ENCODE measurements at places on chromosomes 3 and 15. TPM values are rescaled to one million over a fixed set of nuclear protein-coding genes. Genes with fewer than 3 reads are reported as not detected.
A peak's percentile ranks its signal among the peaks of the same experiment; 100 is the strongest.

MCF2L2 gene
- total RNA-seq, result 1.7 TPM

TMIE gene
- total RNA-seq, result 0.79 TPM

SCG5 gene
- 1.3 TPM for total RNA-seq

NANOGP8 gene
- total RNA-seq, result 1.3 TPM

SPTBN5 gene
- total RNA-seq, result 1.2 TPM

PLA2G4F gene
- total RNA-seq, result 51.2 TPM

AGBL1 gene
- not detected for total RNA-seq

- no peak for DNase-seq
Measured at GRCh38 chr3:37321377-37321781, 147.0 kb upstream of the LRRFIP2 start.

DNA sequence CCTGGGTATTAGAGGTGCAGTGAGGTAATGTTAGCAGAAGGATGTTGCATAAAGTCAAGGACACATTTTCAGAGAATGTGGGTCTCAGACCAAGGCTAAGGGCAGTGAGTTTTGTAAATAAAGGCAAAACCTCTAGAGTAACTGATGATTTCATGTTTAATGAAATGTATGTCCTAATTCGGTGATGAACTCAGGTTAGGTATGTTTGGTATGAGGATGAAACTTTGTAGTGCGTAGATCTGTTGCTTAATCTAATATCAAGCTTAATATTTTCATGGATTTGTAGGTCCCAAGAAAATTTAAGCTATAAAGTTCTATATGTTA, 3.6 kb downstream of the USP50 start:
- DNase-seq, result no peak

DNA sequence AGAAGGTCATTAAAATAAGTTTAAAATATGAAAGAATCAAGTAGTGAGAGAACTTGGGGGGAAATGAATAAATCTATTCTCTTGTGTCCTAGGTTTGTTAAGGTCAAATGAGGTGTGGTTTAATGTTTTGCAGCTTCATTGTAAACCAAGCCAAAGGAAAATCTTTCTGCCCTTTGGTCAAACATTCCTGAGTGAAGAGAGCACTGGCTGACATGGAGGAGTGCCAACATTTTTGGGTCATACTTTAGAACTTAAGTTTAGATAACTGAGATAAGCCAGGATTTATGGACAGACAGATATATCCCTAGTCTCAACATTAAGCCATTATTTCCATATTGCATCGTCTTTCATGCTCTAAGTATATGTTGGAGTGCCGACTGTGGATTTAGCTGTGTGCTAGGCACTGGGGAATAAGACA, 66.4 kb downstream of the PTPRG start:
- DNase-seq, result no peak

DNA sequence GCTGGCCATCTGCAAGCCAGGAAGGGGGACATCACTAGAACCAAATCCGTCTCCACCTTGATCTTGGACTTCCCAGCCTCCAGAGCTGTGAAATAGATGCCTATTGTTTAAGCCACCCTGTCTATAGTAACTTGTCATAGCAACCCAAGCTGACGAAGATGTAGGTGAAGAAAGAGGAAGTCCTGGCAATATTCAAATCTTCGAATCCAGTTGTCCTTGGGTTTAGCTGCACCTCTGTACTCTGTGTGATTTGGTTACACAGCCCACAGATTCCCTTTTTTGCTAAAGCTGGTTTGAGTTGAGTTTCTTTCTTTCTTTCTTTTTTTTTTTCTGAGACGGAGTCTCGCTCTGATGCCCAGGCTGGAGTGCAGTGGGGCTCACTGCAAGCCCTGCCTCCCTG, 68.0 kb upstream of the XCR1 start:
- no peak for DNase-seq

GRCh38 chr3:126664591-126665214, 9.8 kb upstream of the TXNRD3 start:
- DNase-seq, result no peak

DNA sequence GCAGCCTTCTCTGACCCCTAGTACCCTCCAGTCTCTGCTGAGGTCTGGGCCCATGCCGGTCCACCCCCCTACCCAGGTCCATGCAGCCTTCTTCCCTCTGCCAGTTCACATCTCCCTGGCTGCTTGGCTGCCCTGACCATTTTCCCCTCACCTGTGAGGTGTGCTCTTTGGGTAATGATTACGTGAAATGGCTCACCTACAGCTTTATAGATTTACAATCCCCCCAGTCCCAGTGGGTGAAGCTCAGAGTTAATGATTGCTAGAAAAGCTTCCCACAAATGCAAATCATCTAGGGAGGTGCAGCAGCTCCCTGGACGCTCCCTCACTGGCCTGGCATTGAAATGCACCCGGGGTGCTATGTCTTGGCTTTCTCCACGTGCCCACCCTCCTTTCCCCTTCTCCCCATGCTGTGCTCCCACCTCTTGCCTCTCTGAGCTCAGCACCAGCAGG, 18.7 kb downstream of the PAQR5 start:
- DNase-seq, result peak; percentile 86

DNA sequence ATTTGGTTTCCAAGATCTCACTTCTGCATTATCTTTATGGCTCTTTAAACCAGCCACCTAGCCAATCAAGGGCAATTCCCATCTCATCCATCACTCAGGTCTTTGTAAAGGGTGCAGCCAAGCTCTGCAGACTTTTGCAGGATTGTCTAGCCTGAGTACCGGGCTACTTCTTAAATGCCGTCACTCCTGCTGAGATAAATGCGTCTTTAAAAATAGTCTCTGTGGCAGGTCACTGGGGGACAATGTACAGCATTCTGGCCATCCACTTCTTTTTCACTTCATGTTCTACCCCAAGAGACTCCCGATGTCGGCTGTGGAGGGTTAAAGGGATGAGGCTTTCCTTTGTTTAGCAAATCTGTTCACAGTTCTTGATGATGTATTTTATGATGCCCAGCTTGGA, 194.7 kb downstream of the SV2B start:
- no peak for DNase-seq

- DNase-seq, result no peak
Measured at GRCh38 chr3:64658001-64658400, 29.8 kb downstream of the ADAMTS9 start.

DNA sequence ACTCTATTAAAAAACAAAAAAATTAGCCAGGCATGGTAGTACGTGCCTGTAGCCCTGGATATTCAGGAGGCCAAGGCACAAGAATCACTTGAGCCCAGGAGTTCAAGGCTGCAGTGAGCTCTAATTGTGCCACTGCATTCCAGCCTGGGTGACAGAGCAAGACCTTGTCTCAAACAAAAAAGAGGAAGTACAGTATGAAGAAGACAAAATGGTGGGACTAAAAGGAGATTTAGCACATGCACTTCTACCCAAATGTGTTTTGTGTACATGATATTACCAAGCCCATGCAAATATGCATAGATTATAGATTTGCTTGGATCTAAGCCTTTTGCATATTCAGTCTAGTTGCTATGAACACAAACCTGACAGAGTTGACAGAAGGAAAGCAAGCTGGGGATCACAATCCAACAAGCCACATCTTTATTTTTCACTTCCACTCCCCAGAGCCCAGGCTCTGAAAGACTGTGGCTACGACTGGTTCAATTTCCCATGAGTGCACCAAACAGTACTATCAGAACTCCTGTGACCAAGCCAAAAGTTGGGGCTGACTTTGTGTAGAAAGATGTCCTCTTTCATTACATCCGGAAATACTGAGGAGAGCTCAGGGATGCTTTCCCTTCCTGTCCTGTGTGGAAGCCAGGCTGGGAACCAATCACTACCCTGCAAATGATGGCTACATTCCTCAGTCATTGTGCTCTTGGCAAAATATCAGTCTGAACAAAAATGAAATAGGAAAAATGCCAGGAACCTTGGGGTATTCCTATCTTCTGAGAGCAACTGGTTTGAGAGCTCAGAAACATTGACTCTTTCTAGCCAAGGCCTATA, 49.4 kb downstream of the TGM4 start:
- DNase-seq, result no peak

- DNase-seq, result no peak
Measured at GRCh38 chr15:73794443-73795133, 41.4 kb upstream of the INSYN1 start.

DNA sequence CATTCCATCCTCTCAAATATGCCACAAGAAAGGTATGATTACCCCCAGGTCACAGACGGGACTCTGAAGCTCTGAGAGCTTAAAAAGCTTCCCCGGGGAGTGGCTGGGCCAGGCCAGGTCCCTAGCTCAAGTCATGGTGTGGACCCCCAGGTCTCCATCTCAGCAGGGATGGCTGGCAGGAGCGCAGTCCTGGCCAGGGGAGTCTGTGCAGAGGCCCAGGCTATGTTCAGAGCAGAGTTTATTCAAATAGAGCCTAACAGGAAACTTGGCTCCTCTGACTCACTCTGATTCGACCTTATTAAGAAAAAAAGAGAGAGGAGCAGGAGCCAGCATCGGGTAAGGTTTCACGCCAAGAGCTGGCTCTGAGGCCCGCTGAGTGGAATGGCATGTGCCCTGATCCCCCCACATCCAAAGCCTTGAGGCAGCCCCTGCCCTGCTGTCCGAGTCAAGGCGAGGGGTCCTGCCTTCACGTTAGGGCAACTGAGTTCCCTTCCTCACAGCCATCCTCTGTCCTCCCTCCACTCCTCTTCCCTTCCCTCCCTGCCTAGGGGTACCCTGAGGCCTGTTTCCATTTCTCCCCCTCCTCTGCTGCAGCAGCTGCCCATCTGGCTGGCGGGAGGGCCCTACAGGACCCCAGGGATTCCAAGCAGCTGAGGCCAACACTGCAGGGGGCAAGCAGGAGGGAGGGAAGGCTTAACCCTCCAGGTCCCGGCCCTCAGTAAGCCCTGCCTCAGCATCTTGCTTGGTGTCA, 1.9 kb upstream of the LOXL1 start:
- no peak for DNase-seq

DNA sequence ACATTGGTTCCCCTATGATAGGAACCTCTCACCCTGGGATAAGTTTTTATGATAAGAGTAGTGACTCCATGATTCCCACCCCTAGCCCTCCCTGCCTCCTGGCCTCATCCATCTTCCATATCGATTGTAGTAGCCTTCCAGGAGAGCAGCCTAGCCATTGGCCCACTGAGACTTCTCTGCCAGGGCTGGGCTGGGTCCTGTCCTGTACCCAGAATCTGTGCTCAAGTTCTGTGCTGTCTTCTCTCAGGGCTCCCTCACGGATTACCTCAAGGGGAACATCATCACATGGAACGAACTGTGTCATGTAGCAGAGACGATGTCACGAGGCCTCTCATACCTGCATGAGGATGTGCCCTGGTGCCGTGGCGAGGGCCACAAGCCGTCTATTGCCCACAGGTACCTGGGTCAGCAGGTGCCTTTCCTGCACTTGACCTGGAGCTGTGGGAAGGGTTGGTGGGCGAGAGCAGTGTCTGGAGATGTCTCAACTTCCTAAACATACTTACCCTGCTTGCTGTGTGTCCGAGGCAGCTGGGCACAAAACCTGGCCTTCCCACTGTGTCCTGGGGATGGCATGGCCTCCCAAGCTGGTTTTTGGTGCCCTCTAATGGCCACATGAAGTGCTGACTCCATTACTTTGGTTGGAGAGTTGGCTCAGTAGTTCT, 16.6 kb upstream of the EXOG start:
- DNase-seq, result peak; percentile 69

DNA sequence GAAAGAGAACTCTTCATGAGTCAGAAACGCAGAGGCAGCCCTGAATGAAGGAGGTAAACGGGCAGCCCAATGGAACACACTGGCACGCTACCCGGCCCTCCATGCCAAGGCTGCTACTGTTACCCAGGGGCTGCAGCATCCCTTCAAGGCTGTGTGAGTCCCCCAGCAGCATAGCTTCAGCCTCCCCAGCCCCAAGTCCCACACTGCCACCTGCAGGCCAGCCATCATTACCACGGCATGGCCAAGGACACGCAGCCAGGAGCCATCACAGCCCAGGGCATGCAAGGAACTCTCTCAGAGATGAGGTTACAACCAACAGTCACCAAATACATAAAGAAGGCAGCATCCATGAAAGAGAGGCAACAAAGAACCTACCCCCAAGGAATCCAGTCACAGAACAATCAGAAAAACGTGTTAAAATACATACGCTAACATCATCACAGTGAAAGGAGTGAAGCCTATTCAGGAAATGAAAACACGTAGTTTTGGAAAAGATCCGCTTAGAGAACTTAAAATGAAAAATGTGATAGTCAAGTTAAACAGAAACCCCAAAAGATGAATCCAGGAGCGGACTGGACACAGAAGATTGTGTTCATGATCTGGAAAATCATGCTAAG, 22.4 kb downstream of the PLA2G4F start:
- no peak for DNase-seq

DNA sequence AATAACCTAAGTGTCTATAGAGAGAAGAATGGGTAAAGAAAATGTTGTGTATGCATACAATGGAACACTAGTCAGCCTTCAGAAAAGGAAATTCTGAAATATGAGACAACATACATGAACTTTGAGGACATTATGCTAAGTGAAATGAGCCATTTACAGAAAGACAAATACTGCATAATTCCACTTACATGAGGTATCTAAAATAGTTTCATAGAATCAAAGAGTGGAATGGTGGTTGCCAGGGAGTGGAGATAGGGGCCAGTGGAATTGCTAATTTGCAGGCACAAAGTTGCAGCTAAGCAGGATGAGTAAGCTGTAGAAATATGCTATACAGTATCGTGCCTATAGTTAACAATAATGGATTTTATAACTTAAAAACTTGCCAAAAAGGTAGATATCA, 779.6 kb upstream of the ARPP21 start:
- no peak for DNase-seq

DNA sequence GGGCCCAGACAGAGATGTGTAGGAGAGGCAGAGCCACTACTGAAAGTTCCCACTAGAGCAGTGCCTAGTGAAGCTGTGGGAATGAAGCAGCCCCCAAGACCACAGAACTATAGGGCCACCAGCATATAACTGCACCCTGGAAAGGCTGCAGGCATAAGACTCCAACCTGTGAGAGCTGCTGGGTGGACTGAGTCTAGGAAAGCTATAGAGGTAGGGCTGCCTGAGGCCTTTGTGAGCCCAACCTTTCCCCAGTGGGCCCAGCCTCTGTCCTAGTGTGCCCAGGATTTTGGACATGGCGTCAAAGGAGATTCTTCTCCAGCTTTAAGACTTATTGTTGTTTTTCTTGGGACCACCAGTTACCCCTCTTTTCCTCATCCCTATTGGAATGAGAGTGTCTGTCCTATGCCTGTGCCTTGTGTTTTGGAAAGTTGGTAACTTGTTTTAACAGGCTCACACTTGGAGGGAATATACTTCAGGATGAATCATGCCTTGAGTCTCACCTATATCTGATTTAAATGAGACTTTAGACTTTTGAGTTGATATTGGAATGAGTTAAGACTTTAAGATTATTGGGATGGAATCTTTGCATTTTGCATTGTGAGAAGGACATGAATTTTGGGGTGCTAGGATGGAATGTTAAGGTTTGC, 28.1 kb downstream of the SLMAP start:
- DNase-seq, result no peak

- no peak for DNase-seq
Measured at GRCh38 chr3:60528651-60529050, 722.6 kb downstream of the FHIT start.

DNA sequence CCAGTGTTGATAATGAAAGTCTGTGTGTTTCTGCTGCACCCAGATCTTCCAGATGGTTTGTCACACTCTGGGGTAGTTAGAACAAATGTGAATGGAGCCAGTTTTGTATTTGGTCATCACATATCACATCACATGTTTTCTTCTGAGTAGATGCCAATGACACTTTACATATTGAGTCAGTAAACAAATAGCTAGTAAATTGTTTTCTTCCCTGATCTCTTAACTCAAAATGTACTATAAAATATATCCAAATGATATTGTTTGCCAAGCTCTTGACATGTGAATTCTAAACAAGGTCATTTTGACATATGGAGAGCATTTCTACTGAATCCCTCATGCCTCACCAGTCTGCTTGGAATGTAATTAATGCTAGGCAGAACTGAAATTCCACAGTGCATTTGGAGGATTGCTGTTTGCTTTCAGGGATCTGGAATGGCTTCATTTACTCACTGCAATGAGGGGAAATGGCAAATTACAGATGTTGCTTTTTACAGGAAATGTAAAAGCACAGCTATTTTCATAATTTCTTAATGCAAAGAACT, 45.0 kb downstream of the PDHB start:
- peak; percentile 81 for DNase-seq

Measured in kidney (tissue), 22 donors.